ENCODE measurements at places on chromosomes 2 and 18. TPM values are rescaled to one million over a fixed set of nuclear protein-coding genes. Genes with fewer than 3 reads are reported as not detected.

DNA sequence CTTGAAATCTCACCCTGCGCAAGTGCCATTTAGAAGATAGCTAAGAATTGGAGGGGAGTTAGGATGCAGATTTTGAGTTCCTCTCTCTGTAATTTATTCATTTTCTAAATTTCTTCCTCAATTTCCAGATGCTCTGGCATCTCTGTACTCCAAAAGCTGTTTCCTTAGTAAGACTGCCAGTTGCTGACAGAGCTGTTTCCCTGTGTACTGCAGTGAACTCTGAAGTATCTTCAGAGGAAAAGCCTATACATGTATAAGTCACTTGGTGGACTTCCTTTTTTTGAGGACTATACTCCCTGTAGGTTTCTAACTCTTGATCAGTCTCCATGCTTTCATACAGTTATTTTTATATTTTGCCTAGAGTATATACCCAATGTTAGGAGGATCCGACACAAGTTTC is 1.5 kb upstream of the RESP18 start:
- no peak for DNase-seq

DNA sequence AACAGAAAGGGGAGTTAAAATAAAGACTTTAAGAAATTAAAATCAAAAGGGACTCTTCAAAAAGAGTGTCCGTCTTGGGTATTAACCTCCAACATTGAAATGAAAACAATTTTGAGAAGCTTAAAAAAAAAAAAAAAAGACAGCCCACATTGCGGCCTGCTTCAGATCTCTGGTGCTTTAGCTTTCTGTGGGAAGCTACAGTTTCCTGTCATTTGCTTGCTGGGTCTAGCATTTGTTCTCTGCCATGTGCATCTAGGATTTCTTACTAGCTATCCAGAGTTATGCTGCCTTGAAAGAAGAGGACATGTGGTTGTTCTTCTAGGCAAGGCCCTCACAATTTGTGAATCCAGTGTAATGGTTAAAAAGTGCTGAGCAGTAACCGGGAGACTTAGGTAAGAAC is 375.3 kb downstream of the SLC4A3 start:
- no peak for DNase-seq

The ABCB11 gene
- total RNA-seq, result not detected

- DNase-seq, result no peak
These were observed 12.8 kb downstream of the ATP6V1B1 start for GRCh38 chr2:70948337-70949003.

The SPATA3 gene
- not detected for total RNA-seq

The GALNT13 gene
- 0.25 TPM for total RNA-seq

DNA sequence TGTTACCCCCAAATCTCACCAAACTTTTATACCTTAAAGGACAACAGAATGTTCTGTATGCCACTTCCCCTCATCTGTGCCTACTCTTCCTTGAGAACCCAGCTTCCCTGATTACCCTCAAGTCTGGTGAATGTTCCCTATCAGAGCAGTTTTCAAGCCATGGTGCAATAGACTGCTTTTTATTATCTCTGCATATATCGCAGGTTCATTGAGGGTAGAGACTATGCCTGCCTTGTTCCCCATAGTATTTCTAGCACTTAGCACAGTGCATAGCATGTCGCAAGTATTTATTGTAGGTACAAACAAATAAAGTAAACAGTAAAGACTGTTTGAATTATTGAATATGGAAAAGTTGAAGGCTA is 146.6 kb downstream of the HAUS1 start:
- DNase-seq, result no peak

GRCh38 chr2:66984864-66985263 is 412.3 kb upstream of the ETAA1 start:
- DNase-seq, result no peak

- no peak for DNase-seq
These were observed 29.7 kb downstream of the NOL10 start for GRCh38 chr2:10659898-10660568.

- DNase-seq, result no peak
These were observed 247.4 kb downstream of the XIRP2 start for GRCh38 chr2:167135706-167136105.

The RBMS1 gene
- 93.3 TPM for total RNA-seq

The ANKRD62 gene
- 1.2 TPM for total RNA-seq

The PTPN4 gene
- total RNA-seq, result 31.7 TPM

DNA sequence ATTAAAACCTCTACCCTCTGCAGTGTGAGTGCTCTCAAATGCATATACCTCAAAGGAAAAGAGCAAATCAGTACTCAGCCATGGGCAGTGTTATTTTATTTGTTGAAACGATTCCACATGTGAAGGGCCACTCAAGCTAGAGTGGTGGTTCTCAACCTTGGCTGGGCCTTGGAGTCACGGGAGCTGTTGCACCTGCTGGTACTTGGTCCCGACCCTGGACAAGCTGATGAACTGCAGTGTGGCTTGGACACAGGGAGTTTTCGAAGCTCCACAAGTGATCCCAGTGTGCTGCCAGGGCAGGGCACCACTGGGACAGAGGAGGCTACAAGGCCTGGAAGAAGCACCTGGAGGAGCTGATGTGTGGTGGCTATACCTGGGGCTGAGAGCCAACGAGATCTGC is 19.7 kb downstream of the GNLY start:
- DNase-seq, result no peak

The RNASEH1 gene
- total RNA-seq, result 17.2 TPM
